ENCODE measurements at places on chromosomes 11 and 22. TPM values are rescaled to one million over a fixed set of nuclear protein-coding genes. Genes with fewer than 3 reads are reported as not detected.

GRCh38 chr11:11332141-11332710, 20.8 kb downstream of the CSNK2A3 start:
- no peak for DNase-seq

GRCh38 chr22:48523091-48523490, 1304.6 kb downstream of the BRD1 start:
- DNase-seq, result no peak

DNA sequence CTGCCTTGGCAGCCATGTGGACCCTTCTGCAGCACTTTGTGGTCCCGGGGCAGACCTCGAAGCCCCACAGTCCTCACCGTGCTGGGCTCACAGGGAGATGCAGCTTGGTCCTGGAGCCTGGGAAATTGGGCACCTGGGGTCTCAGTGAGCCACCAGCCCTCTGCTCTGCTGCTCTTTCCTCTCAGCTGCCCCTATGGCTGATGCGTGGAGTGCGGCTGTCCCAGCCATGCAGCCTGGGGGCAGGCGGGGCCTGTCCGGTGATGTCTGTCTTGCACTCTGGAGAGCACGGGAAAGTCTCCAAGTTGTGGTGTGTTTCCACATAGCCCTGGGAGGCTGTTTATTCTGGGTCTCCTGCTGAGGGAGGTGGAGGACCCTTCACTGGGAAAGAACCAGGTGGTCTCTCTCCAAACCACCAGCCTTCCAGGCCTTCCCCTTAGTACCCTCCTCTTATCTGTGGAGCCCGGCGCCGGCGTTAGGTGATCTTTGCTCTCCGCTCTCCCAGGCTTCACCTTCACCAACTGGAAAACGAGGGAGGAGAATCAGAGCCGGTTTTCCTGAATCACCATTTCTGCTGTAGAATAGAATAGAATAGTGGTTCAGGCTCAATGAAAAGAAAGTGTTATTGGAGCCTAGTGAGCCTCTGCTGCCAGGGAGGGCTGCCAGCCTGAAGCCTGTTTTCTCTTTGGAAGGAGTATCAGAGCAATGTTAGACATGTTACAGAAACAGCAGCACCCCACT, 41.2 kb upstream of the GRAMD4 start:
- DNase-seq, result no peak

DNA sequence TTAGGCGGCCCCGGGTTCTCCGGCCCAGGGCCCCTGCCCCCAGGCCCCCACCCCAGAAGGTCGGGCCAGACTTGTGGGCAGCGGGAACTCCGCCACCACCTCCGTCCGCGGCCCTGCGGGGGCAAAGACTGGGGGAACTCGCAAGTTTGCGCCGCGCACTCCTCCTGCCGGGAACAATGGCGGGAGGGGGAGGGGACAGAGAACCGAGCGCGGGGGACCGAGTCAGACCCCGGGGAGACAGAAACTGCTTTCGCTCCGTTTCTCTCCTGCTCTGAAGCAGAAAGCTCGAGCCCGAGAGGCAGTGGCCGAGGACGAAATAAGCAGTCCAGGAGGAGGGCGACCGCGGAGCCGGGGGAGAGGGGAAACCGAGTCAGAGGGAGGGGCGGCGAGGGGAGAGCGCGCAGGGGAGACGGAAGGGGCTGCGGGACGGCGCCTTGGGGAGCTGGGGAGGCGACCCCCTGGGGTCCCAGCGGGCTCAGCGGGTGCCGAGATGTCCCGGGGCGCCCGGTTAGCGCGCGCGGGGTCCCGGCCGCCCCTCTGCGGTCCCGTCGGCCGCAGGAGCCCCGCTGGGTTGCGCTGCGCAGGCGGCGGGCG, 555 bp downstream of the TP53I11 start:
- DNase-seq, result peak; percentile 34

DNA sequence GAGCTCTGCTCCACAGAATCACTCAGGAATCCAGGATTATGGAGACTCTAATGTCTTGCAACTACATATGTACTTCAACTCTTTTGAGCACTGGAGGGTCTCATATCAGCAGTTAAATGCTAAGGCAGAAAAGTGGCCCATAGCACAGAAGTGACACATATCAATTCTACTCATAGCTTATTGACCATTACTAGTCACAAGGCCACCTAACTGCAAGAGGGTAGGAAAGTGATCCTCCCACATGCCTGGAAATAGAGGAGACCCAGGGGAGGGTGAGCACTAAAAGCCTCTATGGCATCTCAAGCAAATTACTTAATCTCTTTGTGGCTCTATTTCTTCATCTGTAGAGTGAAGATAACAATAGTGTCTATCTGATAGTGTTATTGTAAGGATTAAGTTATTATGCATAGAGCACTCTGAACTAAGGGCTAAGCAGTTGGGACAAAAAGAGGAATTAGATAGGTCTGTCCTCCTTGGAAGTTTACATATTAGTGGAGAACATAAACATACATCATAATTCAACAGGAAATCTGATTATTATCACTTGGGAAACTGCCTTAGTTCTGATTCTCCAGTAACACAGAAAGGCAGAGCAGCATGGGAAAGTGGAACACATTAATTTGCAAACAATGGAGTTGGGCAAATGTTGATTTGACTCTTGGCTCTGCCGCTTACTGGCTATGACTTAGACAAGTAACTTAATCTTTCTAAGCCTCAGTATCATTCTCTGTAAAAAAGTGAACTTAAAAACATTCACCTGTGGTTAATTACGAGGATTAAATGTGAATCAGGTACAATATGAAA, 25.1 kb upstream of the USP47 start:
- no peak for DNase-seq

DNA sequence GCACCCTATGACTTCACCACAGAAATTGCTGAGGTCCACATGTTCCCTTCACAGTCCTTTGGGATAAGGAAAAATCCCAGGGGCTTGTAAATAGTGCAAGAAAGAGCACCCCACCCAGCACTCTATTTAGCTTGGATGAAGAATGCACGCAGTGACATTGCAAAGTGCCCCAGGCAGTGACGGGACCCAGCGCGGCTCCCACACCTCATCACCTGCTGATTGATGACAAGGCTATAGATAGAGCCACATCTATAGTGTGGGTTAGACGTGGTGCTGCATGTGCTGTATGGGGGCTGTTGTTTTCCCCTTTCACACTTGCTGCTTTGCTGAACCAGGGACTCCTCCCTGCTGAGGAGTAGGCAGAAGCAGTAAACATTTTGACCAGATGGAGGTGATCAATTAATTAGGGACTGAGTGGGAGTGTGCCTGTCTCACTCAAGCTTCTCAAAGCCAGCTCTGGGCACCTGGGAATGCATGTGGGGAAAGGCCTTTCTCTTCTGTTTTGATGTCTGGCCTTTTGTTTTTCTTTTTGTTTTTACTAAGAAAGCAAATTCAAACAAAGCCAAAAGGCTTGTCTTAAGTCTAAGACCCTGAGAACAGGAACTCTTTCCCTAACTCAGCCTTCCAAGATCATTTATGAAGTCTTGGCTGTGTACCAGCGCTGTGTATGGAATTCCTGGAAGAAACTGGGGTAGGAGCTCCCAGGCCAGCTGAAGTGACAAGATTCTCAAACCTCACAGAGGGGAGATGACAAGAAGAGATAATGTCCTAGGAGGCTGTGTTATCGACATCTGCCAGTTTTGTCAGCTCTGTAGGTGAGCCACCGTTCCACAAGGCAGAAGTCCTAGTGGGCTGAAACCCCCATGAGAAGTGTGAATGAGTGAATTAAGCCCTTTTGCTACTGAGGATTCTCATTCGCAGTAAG, 219.7 kb downstream of the BARX2 start:
- DNase-seq, result no peak

- DNase-seq, result no peak
These were observed 19.5 kb downstream of the BLID start for GRCh38 chr11:122096272-122097112.

Gene CABP4
- not detected for polyA plus RNA-seq

DNA sequence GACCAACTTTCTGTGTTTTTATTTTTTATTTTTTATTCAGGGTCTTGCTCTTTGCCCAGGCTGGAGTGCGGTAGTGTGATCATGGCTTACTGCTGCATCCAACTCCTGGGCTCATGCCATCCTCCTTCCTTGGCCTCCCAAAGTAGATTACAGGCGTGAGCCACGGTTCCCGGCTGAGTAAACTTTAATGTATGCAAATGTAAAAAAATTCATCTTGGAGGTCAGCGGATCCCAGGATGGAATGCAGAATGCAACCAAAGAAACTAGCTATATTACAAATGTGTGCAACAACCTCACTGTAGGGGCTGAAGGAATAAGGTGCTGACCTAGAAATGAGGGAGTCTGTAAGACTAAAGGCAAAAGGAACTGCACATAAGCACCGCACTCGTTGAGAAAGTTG, 6.2 kb upstream of the CDK2AP2 start:
- DNase-seq, result no peak

Gene SCUBE2
- polyA plus RNA-seq, result not detected

- DNase-seq, result peak; percentile 28
These were observed 10.6 kb downstream of the LIMK2 start for GRCh38 chr22:31222736-31223135.

DNA sequence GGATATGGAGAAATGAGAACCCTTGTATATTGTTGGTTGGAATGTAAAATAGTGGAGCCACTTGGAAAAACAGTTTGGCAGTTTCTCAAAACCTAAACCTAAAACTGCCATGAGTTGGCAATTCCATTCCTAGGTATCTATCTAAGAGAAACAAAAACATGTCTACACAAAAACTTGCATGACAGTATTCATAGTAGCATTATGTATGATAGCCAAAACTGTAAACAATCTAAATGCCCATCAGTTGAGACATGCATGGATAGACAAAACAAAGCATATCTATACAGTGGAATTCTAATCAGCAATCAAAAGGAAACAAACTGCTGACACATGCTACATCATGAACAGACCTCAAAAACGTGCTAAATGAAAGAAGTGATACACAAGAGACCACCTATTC, 34.9 kb downstream of the TRAF6 start:
- DNase-seq, result no peak

GRCh38 chr22:43363315-43364168, 20.4 kb upstream of the SCUBE1 start:
- no peak for DNase-seq

GRCh38 chr11:103988595-103988969, 47.9 kb upstream of the DDI1 start:
- no peak for DNase-seq

DNA sequence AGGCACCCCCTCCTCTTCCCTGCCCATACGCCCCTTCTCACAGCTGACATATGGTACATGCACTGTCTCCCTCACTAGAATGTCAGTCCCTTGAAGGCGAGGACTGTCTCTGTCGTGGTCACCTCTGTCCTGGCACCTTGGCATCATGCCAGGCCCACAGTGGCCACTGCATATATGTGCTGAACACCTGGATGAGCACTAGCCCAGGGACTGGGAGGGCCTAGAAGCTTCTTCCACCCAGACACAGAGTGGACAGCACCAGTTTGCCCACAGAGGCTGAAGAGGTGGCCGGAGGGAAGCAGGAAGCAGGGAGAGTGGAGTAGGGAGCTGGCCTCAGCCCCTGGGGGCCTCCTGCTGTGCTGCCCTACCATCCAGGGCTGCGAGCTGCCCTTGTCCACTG, 28.6 kb downstream of the VPS37C start:
- no peak for DNase-seq

DNA sequence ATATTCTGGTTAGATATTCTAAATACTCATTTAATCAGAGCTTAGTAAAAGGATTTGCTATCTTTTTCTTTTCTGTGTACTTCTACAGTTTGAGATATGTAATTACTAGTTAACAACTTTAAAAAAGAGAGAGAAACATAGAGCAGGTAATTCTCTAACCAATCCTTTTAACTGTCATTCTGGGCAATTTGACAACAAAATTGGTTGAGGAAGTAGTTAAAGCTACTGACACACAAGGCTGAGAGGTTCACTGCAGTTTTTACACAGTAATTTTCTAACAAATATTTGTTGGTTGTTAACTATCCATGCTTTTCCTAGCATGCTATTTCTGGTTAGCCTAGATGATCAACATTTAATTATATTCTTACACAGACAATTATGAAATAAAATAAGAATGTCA, 3.6 kb downstream of the SOX6 start:
- DNase-seq, result no peak

DNA sequence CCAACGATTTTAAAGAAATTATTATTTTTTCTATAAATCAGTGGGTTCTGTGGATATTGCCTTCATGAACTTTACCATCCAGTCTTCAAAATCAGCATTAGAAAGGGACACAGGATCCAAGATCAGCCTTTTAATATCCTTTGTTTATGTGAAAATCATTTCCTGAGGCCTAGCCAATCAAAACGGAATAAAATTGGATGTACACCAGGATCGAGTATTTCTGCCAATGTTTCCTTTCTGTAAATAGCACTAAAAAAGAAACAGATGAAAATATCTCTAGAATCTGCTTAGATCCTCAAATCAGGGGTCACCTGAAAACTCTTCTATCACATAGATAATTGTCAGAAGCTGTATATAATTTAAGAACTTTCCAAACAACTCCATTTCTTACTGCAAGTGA, 1598.5 kb downstream of the LRRC4C start:
- no peak for DNase-seq

- DNase-seq, result no peak
These were observed 27.6 kb upstream of the CCDC34 start for GRCh38 chr11:27390318-27391295.

GRCh38 chr11:16603890-16604793, 134.3 kb upstream of the C11orf58 start:
- DNase-seq, result peak; percentile 60

DNA sequence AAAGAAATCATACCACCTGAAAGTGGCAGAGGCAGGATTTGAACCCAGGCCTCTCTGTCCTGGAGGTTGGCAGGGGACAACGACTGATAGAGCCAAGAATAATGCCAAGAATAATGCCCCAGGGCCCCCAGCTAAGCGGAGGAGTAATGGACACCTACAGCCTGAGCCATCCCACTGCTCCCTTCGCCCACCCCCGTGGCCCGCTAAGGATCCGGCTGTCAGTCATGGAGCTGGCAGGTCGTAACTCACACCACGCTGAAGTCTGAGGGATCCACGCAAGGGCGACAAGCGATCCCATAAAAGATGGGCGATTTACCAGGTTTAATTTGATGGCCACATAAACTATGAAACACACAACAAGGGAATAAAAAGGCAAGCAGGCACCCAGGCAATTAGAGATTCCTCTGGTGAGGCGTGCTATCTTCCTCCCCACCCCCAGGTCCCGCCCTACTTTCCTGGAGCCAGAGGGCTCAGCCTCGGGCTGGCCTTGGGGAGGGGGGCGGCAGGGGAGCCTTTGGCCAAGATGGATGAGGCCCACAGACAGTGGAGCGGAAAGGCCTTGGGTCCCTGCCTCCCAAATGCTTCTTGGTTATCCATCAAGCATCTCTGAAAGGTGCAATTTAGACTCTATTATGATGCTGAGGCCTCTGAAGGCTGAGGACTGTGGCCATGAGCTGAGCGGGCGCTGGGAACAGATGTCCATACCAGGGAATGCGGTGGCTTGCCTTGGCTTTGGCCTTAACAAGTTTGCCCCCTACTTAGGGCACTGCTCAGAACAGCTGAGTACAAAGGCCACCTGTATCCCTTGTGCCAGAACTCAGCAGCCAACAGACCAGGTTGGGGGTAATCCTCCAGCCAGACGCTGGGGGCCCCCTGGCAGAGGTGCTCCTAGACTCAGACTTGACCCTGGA, 55.2 kb downstream of the MACROD1 start:
- DNase-seq, result no peak

DNA sequence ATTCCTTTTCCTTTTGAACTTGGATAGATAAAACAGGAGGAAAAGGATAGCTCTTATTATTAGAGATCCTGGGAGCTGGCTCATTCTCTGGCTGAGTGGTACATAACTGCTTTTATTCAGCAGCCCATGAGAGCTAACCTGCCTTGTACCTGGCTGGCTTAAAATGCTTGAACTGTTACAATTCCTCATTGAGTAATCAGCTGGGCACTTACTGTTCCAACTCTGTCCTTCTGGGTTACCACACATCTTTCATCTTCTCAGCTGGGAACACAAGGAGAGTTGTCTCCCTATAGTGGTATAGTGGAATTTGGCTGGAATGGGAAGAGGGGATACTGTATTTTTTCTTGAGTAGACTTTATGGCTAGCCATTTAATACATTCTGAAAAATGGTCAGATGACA, 39.8 kb upstream of the SPTBN2 start:
- DNase-seq, result no peak

Gene RAG2
- 0.89 TPM for polyA plus RNA-seq

Data from K562 (cell line).